Left lung (tissue), 14 donors: ENCODE measurements at places on chromosomes 7 and 10. TPM values are rescaled to one million over a fixed set of nuclear protein-coding genes. Genes with fewer than 3 reads are reported as not detected.

- DNase-seq: no peak
Observed at GRCh38 chr10:96642973-96643372, 56.2 kb upstream of the TM9SF3 start.

GRCh38 chr10:31419394-31420063 is 100.5 kb downstream of the ZEB1 start:
- DNase-seq: no peak

DNA sequence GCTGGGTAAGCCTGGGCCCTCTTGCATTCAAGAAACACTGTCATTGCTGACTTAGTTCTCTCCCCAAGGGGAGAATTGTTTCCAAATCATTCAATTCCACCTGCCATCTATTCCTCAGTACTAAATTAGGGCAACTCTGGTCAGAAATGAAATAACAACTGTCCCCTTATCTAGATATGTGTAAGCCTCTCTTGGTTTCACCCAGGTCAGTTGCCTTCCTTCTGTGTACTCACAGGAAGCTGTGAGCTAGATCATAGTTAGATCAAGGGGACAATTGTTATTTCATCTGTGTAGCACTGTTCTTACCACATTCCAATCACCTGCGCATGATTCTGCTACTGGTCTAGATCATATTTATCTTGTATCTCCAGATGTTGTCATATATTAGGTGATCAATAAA is 483.0 kb upstream of the SORCS1 start:
- DNase-seq: no peak

DNA sequence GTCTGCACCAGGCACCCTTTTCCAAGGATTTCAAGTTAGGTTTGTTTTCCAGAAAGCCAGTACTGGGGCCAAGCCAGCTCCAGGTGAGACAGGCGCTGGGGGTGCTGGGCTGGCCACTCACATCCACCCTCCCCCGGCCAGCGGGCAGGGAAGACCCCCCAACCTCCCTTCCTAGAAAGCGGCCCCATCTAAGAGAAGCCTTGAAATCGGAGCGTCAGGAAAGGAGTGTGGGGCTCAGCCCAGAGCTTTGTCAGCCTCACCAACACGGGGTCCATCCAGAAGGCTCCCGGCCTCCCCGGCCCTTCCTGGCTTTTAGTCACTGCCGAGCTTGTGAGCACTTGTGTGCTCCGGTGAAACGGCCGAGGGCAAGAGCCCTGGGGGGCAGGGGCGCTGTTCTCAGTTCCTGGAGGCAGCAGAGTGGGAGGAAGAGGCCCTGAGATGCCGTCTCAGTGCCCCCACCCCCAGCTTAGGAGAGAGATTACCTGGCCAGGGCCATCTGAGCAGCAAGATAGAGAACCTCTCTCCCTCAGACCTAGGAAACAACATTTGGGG is 39.6 kb downstream of the PDGFA start:
- peak; percentile 24 for DNase-seq

GRCh38 chr7:49580761-49581160 is 192.7 kb upstream of the VWC2 start:
- no peak for DNase-seq

DNA sequence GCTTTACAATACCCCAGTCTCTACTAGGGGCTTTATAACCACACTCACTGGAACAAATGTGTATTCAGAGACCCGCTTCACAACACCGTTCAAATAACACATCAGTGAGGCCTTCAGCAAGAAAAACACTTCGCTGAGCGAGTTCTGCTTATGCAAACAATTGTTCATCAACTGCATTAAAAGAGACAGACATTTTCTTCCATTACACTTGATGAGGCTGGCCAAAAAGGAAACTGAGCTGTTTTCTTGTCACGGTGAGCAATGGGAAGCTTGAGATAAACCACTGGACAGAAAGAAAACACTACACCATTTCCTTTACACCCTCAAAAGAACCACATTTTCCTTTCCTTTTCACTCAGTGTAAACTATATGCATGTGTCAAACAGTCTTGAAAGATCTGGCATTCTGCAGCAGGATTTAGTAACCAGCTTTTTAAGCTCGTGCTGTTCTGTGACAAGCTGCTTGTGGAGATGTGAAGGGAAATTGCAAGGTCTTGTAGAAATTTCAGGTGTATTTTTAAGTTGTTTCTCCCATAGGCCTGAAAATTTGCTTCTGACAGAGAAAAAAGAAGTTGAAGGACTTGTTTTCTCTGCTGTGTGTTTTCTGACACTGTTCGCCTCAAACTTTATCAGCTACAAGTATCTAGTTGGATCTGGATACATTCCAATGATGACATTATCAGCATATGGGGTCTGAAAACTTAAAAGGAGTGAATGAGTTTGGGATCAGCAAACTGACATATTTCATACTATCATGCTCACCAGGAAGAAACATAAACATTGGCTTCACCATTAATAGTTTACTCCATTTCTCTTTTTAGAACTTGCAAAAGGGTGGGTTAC is 693.1 kb downstream of the PARD3 start:
- no peak for DNase-seq

GRCh38 chr10:95877881-95878280 is 29.9 kb upstream of the CC2D2B start:
- DNase-seq: no peak

DNA sequence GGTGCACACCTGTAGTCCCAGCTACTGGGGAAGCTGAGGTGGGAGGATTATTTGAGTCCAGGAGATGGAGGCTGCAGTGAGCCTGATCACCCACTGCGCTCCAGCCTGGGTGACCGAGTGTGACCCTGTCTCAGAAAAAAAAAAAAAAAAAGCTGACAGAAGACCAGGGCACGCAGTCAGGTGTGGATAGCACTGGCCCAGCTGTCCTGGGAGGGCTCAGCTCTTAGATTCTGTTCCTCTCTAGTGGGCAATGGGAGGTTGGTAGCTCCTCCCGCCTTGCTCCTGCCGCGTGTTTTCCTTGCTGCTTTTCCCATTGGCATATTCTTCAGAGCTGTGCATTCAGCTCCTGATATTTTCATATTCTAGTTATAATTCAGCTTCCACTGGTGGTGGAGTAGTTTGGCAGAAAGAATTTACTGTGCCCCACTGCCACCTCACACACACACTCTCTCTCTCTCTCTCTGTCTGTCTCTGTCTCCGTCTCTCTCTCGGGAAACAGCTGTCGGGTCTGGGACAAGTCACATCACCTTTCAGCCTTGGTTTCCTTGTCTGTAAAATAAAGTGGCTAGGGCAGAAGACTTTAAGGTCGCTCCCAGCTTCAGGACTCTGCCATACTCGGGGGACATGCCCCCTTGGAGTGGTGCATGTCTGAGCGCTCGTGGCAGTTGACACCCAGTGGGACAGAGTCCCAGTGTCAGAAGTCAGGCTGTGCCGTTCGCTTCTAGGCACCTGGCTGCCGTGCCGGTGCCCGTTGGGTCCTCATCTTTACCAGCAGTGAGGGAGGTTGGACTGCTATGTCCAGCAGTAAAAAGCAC is 25.9 kb upstream of the ANKRD2 start:
- DNase-seq: no peak

DNA sequence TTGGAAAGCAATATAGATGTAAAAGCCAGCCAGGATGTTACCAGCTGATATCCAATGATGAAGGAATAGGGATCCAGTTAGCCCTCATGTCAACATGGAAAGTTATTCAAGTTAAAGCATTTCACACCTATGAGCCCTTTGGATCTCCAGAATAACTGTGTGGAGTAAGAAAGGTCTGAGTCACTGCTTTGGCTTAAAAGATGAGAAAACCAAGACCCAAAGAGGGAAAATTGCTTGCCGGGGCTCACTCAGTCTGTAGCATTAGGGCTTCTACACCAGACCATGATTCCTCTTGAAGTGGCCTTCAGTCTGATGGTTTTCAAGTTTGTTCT is 12.6 kb downstream of the LSM5 start:
- DNase-seq: no peak

- no peak for DNase-seq
Observed at GRCh38 chr7:155048006-155048405, 22.1 kb upstream of the HTR5A start.

GRCh38 chr10:47340608-47341170 is 7.5 kb upstream of the RBP3 start:
- no peak for DNase-seq

- no peak for DNase-seq
Observed at GRCh38 chr7:141053626-141054025, 20.2 kb upstream of the TMEM178B start.

Gene PLXNA4
- 2.7 TPM for polyA plus RNA-seq

Gene CISD1
- polyA plus RNA-seq: 19.3 TPM

Gene SPACDR
- 3.6 TPM for polyA plus RNA-seq

Gene STAG3
- polyA plus RNA-seq: 18.1 TPM

Gene BEND7
- polyA plus RNA-seq: 19.0 TPM

Gene TMEM236
- polyA plus RNA-seq: 0.65 TPM

Gene PROSER2
- polyA plus RNA-seq: 2.3 TPM

Gene SPDYE2
- 9.5 TPM for polyA plus RNA-seq
